ENCODE measurements at places on chromosomes 1 and 21.

- no peak for DNase-seq
Measured at GRCh38 chr1:78003070-78003746, 1.5 kb upstream of the DNAJB4 start.

DNA sequence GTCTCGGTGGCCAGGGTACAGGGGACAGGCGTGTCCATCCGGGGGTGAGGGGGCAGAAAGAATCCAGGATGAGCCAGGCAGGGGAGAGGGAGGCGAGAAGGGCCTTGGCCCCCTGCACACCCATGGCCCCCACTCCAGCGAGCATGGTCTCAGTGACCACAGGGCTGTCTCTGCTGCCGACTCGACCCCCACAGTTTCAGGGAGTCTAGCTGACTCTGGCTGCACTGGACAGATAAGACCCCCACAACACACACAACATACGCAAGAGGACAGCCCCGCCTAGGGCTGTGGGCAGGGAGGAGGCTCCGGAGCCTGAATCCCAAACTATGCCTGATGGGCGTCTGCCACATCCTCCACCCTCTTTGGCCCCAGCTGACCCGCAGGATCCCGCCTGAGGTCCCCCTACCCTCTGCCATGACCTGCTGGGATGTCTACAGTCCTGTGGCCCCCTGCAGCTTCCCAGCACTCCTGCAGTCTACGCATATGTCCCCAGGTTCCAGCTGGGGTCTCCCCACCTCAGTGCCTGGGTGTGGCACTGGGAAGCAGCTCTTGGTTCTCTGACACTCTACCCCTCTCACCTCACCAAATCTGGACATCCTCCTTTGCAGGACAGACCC lies 22.0 kb downstream of the WNT9A start:
- DNase-seq, result no peak

DNA sequence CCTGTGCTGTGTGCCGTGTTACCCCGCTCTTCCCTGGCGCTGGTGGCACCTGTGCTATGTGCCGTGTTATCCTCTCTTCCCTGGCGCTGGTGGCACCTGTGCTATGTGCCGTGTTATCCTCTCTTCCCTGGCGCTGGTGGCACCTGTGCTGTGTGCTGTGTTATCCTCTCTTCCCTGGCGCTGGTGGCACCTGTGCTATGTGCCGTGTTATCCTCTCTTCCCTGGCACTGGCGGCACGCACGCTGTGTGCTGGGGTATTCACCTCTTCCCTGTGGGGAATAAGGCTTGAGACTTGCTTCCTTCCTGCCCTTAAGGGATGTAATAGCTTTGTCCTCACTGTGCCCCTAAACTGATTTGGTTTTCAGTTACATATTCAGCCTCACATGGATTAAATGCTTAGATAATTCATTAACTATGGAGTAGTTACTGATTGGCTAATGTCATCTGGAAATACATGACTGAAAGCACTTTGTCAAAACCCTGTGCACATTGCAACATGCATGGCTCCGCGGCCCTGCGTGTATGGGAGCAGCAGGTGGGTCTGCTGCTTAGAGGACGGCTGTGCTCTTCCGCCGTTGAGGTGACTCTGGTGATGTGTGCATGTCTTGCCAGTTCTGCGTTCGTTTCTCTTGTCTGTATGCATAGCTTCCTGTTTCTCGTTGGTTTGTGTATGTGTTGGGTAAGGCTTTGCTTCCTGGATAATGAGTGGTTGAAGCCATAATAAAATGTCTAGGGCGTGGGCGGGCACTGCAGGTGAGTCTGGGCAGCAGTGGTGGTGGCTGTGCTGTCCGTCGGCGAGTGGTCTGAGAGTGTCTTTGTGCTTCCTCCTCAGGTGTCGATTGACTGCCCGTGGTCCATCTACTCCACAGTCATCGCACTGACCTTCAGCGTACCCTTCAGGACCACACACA lies 17.9 kb upstream of the PWP2 start:
- DNase-seq, result peak; percentile 44

DNA sequence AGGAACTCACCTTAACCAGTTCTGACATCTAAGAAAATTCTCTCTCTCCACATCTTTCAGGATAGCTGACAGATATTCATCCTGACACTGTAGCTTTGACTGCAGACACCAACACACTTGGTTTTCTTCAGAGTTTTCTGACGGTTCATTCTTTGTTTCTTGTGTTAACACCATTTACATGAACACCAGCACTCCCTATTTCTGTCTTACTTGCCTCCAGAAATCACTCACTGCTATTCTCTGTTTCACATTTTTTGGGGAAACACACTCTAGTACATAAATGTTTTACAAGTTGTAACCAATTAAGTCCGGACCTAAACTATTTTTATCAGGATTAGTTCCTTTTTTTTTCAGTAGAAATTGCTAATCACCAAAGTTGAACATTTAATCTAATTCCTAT lies 15.4 kb downstream of the FLVCR1 start:
- DNase-seq, result no peak

GRCh38 chr1:93596329-93597089 lies 85.1 kb downstream of the BCAR3 start:
- no peak for DNase-seq

GRCh38 chr1:21206117-21206516 lies 29.4 kb upstream of the EIF4G3 start:
- DNase-seq, result no peak

DNA sequence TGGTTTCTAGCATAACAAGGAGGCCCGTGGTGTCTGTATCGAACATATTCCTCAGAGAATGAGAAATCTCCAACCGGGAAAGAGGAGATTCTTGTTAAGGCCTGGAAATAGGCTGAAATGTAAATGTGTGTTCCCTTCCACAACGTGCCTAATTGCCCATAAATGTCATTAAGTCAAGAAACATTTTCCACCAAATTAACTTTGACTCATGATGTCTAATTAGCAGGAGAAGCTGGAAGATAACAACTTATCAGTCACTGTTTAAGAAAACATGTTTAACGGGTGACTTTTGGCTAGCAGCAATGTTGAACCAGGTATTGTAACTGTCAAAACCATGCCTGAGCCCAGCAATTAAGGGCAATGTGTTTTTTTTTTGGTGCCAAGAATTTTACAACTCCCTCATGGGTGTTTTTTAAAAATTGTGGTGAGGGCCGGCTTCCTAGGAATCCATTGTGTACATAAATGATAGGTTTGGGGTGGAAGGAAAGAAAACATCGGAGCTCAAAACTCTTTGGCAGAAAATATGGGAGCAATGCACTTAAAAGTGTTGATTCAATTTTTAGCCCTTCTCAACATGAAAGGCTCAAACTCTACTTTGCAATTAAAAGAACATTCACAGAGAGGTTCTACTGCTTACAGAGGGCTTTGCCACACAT lies 67.0 kb downstream of the OLIG1 start:
- DNase-seq, result no peak

DNA sequence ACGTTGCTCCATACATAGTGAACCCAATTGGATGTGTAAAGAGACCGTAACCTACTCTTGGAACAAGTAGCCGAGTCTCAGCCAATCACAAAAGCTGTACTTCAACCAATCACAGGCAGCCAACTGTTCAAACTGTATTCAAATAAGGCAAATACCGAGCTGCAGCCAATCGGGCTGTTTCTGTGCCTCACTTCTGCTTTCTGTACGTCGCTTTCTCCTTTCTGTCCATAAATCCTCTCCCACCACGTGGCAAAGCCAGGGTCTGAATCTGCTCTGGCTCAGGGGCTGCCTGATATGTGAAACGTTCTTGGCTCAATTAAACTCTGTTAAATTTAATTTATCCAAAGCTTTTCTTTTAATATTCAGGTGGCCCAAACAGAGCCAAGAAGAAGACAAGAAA lies 210.3 kb downstream of the URB2 start:
- DNase-seq, result no peak

DNA sequence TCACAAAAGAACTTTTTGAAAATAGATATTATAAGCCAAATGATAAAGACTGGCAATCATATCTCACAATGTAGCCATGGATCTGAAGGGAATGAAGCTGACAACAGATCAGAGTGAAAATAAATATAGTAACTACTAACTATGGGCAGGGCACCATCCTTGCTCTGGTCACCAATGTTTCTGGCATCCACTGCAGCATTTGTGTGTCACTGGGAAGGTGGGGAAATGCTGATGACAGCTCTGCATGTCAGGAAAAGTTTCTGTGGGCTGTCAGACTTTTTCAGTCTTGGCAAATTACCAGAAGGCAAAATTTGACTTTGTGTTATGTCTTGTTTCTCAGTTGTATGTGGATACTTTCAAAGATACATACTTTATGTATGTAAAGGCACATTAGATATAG lies 195.6 kb downstream of the ZNF326 start:
- no peak for DNase-seq

DNA sequence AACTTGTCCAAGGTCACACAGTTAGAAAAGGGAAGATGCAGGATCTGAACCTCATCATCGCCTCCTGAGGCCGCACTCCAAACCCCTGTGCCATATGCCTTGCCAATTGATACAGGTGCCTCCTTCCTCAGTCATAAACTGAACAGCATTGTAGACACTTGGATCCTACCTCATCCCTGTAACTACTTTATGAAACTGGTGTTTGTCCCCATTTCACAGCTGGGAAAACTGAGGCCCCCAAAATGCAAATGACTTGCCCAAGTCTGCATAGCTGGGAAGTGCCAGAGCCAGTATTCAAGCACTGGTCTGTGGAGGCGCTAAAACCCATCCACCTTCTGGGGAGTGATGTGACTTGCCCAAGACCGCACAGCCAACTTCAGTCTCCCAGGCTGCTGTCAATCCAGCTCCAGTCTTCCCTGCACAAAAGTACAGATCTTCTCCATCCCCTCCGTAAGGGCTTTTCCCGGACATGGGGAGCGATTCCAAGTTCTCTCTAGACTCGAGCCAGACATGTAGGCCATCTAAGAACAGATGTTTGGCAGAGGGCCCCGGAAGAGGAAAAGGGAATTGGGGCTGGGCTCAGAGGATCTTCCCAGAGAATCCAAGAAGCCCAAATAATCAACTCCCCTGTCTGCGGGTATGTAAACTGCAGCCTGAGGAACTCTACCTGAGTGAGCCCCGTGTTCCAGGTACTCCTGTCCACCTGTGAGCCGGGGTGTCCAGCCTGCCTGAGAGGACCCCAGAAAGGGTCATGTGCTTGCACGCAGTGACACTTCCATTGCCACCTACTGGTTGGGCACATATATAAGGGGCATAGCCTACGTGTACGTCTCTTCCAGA lies 60.5 kb downstream of the SYT2 start:
- no peak for DNase-seq

DNA sequence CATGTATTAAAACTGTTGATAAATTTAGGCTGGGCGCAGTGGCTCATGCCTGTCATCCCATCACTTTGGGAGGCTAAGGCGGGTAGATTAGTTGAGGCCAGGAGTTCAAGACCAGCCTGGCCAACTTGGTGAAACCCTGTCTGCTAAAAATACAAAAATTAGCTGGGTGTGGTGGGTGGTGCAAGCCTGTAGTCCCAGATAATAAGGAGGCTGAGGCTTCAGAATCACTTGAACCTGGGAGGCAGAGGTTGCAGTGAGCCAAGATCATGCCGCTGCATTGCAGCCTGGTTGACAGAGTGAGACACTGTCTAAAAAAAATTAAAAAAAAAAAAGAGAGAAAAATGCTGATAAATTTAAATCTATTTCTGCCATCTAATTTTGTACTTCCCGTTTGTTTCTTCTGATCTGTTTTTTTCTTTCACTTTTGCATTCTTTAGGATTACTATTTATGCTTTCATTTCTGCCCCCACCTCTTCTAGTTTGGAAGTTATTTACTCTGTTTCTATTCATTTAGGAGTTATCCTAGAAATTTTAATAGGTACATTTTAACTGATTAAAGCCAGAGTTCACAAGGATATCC lies 3.2 kb upstream of the DENND1B start:
- DNase-seq, result no peak

DNA sequence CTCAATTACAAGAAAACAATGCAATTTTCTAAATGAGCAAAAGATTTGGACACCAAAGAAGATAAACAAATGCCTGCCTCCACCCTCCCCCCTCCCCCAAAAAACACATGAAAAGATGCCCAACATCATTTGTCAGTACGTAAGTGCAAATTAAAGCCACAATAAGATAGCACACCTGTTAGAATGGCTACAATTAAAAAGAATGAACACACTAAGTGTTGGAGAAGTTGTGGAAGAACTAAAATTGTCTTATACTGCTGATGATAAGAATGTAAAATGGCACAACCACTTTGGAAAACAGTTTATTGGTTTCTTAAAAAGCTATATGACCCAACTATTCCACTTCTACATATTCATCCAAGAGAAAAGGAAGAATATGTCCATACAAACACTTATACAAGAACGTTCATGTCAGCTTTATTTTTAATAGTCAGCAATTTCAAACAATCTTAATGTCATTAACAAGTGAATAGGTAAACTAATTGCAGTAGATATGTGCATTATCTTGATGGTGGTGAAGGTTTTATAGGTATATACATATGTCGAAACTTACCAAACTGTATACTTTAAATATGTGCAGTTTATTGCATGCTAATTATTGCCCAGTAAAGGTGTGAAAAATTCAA lies 10.4 kb downstream of the IL20 start:
- DNase-seq, result no peak

DNA sequence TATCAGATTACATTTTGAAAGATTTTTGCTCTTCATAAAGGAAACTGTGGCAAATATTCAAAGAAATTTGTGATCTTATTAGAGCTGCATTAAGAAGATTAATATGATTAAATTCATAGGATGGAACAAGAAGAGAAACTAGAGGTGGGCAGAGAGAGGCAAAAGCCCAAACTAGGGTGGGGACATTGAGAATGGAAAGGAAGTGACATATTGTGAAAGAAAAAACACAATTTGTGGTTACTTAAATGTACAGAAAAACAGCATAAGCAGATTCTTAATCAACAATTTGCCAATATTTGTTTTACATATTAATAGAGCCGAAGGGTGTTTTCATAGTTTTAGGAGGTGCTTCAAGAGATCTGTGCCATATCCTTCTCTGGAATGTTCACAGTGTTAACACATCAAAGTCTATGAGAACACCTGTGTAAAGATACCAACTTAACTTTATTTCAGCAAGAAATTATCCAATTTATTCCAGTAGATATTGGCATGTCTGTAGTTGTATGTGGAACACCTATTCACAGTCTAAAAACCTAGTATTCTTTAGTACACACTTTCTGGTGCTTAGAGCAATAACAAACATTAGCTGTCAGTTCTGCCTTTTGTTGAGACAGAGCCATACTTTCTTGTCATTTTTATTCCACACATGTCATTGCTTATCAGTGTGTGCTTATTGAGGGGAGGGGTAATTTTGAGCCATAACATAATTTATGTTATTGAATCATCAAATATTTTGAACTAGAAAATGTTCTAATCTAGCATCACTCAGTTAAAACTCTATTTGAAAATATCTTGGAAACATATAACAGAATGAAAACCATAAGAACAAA lies 401.5 kb downstream of the PTPRC start:
- no peak for DNase-seq

GRCh38 chr1:12629985-12630760 lies 12.2 kb upstream of the DHRS3 start:
- DNase-seq, result no peak

Data from T-helper 1 cell (primary cell).